ENCODE measurements at places on chromosomes 6 and 20.

- DNase-seq: no peak
Observed at GRCh38 chr6:163983679-163984078, 569.2 kb downstream of the QKI start.

DNA sequence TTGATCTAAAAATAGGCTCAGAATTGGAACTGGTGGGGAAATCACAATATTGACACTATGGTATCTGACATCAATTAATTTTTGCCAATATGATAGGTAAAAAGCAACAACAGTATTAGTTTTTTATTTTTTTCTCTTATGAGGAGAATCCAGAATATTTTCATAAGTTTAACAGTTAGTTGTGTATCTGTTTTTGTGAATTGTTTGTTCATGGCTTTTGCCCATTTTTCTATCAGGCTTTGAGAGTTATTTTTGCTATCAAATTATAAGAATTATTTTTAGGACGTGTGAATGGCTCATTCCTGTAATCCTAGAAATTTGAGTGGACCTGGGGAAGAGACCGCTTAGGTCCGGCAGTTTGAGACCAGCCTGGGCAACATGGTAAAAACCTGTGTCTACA lies 608.6 kb upstream of the ADGRB3 start:
- no peak for DNase-seq

- DNase-seq: no peak
Observed at GRCh38 chr6:169249057-169249456, 4.6 kb downstream of the THBS2 start.

DNA sequence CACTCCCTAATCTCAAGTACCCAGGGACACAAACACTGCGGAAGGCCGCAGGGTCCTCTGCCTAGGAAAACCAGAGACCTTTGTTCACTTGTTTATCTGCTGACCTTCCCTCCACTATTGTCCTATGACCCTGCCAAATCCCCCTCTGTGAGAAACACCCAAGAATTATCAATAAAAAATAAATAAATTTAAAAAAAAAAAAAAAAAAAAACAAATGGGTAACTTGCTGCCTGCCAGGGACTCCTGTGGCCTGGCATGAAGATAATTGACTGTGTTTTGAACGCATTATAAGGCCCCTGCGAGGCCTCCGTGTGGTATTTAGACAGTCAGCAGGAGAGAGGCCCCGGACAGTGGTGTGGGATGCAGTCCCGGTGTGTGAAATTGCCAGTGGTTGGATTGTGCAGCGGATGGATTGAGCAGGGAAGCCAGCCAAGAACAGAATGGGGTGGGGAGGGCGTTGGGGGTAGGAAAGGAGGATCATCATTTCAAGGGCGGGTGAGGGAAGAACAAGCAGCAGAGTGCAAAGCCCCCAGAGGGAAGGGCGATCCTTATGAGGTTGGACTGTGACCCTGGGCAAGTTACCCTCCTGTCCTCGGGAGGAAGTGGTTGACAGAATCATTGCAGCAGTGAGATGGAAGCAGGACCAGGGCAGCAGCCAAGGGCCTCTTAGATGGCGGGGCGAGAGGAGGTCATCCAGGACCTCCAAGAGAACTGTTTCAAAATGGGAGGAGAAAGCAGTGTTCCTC lies 43.3 kb downstream of the PPARD start:
- DNase-seq: no peak

DNA sequence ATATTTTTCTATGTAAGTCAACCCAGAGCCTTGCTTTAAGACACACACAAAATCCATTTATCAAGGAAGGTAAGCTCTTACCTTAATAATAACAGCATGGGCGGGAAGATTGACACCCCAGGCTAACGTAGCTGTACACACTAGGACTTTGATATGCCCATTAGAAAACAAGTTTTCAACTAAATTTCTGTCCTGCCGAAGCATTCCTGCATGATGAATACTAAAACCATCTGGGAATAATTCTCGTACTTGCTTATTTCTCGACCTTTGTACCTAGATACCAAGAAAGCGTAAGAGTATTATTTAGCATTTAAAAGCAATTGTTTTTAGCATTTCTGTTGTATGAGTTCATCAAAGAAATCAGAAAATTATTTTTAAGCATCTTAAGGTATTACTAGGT lies 197.5 kb upstream of the SIM1 start:
- DNase-seq: no peak

DNA sequence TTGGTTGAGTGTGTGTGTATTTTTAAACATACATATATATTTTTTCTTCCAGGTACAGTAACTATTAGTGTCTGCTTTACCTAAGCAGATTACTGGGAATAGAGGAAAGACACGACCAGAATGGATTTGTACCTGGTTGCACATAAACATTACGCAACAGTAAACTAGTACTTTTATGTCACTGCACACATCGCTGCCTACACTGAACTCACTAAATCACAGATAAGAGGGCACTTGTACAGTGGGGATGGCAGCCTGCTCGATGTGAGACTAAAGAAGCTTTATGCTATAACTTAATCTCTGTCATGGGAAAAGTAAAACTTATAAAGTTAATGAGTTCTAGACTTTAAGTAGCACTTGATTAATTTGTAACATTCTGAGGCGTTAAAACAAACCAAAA lies 89.5 kb upstream of the SIM1 start:
- no peak for DNase-seq

DNA sequence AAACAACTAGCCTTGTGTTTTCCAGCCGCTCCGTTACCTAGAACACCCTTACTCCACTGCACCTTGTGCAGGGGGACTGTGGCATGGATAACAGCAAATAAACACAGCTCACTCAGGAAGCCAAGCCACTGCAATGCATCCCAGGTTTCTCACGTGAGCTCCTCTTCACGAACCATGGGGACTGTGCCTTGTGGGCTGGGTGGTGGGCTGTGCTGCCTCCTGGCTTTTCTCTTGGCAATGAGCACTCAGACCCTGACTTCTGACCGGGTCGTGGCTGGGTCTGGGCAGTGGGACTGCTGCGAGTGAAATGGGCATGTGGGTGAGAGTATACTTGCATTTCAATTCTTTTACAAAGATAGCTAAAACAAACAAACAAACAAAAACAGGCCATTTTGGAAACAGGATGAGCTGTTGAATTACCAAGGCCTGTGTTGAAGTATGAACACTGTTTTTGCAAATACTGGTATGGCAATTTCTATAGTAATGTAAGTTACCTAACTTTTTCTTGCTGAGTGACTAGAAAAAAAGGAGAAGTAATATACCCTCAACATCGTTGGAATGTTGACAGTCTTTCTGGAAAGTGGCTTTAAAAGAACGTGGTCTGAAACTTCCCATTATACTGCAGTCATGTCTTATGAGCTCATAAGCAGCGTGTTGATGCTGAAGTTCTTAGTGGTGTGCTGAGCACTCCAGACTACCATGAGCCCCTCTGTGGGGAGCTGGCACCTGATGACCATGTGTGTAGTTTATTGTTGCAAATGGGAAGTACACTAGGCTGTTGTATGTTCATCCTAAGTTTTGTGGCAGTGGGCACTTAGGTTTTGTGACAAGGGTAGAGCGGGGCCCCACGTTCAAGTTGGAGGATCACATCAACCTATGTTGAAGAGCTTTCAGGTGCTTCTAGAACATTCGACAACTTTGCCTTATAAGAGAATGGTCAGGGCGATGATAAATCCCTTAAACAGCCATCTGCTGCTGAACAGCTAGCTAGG lies 120.4 kb downstream of the ARMC2 start:
- DNase-seq: no peak

- DNase-seq: no peak
Observed at GRCh38 chr6:88661136-88661535, 302.3 kb downstream of the RNGTT start.

- DNase-seq: no peak
Observed at GRCh38 chr6:68279793-68280557, 355.1 kb upstream of the ADGRB3 start.

- peak; percentile 66 for DNase-seq
Observed at GRCh38 chr6:160667639-160668481, 3.8 kb upstream of the LPA start.
